PC-3 (cell line): ENCODE measurements at places on chromosomes 1 and 21.

- DNase-seq, result peak; percentile 60
These were observed 110.0 kb downstream of the GRIK3 start for GRCh38 chr1:36924282-36924811.

DNA sequence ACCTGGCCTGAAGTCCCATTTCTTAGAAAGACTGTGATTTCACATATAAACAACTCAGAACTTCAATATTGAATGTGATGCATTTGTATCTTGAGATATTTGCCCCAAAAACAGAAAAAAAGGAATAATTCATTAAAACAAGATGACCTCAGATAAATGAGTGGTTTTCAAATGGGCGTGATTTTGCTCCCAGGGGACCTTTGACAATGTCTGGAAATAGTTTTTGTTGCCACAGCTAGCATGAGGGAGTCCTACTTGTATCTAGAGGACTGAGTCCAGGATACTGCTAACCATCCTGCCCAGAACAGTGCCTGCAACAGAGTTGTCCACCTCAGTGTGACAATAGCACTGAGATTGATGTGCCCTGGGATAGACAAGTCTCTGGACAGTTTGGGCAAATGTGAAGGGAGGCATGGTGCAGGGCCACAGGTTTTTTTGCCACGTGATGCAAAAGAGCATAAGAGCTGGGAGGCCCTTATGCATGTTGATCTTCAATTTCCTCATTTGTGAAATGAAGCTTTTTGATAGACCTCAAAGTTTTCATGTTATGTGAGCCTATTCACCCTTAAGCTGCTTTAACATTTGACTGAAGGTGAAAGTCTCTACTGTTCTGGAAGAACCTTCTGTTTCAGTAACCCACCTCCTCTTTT, 46.2 kb downstream of the MAP3K7CL start:
- no peak for DNase-seq

- no peak for DNase-seq
These were observed 103.6 kb downstream of the PSMG1 start for GRCh38 chr21:39079617-39080016.

- no peak for DNase-seq
These were observed 22.4 kb downstream of the VTCN1 start for GRCh38 chr1:117188170-117188815.

GRCh38 chr1:66276218-66276617, 257.7 kb upstream of the SGIP1 start:
- DNase-seq, result no peak

DNA sequence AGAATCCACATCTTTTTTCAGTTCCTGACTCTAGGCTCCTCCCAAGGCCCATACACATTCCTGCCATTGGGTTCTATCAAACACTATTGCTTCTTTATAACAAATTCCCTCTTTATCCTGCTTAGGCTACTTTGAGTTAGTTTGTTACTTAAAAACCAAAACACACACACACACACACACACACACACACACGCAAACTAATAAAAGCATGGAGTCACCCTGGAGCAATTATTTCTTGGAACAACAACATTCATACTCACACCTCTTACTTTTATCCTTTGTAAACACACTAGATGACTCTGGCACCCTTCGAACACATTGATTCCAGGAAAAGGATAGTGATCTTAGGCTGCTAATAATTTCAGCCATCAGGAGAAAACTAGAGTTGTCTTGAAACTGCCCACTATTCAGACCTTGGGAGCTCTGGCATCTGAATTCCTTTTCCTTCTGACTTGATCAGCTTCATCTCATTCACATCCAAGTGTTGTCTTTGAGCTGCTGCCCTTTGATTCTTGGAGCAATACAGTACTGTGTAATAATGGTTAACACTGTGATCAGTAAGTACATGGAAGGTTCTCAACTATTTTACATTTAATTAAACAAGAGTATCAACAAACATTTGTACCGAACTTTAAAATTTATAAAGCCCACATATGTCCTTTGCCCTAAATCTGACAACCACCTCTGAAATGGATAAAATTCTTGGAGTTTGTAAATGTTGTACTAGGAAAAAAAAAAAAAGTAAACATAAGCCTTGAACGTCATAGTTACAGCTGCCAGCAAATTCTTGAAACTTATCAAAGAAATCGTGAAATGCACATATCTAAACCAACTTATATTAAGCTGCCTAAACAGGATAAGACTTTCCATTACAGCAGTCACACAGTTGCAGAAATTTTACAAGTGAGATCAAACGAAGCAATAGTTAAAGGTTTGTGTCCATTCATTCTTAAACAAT, 2.8 kb upstream of the SEC22B start:
- DNase-seq, result no peak

GRCh38 chr1:22245726-22246125, 102.8 kb upstream of the WNT4 start:
- no peak for DNase-seq

- peak; percentile 77 for DNase-seq
These were observed 16.4 kb upstream of the RAB29 start for GRCh38 chr1:205791568-205792180.

DNA sequence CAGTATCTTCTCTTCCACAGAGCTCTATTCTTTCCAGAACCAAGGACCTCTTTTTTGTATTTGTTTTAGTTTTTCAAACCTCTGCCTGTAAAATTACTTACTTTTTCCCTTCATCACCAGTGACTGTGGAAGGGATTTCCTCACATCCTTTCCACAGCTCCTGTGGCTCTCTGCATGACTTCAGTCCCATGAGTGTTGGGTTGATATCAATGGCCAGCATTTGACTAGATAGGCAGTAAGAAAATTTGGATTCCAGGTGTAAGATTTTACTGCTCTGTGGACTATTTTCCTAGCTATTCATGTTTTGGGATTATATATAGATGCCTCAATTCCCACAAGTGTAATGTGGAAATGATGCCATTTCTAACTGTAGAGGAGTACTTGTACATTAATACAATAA, 171.5 kb upstream of the PTBP2 start:
- DNase-seq, result no peak

GRCh38 chr1:175810305-175810704, 66.9 kb upstream of the TNR start:
- DNase-seq, result no peak

- DNase-seq, result no peak
These were observed 3.6 kb downstream of the GUK1 start for GRCh38 chr1:228143480-228144192.

DNA sequence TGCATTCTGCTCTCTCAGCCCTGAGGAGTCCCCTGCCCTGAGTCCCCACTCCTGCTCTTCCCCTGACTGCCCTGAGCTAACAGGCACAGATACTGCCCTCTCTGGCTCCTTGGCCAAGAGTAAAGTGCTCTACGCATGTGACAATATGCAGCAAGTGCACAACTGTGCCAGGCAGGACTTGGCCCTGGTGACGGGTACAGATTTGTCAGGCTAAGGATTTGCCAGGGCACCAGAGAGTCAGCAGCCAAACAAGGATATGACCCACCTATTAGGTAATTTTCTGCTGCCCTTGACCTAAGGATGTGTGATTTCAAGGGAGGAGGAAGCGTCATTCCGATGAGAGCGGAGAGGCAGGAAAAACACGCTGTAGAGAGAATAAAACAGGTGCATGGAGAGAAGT, 339.0 kb downstream of the PTPRU start:
- peak; percentile 40 for DNase-seq

- no peak for DNase-seq
These were observed 570 bp downstream of the KCND3 start for GRCh38 chr1:111988743-111989453.

DNA sequence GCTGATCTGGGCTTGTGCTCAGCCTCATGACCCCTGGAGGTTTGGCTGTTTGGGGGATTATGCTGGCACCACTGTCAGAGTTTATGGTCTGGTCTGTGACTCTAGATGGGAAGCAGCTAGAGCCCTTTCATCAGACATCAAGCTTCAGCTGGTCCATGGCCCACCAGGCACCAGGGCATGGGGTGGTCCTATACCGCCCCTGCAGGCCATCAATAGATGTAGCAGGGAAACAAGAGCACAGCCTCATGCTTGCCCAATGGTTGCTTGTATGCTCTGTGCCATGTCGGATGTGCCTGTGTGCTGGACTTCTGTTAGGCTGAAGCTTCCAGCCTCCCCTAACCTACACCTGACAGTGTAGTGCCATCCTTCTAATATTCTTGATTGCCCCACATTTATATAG, 71.1 kb upstream of the CD34 start:
- DNase-seq, result peak; percentile 22

DNA sequence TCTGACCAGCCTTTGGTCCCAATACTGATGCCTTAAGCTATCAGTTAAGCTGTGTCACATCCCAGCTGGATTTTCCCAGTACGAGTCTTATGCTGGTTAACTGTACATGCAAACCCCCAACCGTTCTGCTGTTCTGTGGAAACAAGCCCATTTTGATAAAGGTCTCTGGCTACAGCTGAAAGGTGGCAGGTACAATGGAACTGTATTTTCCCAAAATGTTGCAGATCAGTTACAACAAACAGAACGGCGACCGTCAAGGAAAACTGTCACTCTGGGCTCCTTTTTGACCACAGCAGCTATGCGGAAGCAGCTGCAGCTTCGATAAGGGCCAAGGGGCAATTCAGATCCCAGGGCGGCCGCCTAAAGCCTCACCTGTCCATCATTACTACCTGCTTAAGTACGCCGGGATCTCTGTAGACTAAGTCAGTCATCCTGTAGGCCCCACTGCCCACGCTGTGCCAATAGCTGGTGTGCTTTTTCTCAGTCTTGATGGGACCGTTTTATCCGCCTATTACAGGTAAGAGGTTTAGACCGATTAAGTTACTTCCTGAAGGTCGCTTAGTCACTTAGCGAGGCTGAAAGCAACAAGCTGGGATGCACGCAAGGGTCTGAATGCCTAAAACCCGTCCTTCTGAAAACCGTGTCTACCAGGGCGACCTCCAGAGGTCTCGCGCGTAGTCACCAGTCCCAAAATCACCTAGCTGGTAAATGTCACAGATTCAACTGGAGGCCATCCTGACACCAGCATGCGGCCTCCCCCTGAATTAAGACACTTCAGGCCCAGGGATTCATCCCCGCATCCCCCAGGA, 11.1 kb upstream of the RAB42 start:
- DNase-seq, result peak; percentile 47

- no peak for DNase-seq
These were observed 105.1 kb downstream of the NMNAT2 start for GRCh38 chr1:183313063-183313462.

DNA sequence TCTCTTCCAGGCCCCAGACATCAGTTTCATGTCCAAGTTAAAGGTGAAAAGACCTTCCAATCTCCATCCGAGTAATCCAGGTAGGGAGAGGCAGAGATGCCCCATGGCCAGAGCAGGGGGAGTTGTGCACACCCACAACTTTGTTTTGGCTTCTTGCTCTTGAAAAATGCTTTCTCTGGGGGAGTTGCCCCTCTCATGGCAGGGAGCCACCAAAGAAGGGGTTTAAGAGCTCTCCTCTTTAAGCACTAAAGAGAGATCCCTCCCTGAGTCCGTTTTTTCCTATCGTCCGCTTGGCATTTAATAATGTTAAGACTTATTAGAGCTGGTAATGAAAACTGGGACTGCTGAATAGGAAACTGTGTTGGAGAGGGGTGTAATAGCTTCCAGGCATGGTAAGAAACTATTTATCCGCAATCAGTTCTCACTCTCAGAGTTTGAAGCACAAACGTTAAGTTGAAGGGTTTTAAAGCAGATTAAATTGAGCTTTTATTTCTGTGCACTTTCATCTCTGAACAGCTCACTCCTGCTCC, 8.3 kb downstream of the PAX7 start:
- no peak for DNase-seq

GRCh38 chr21:36881228-36881627, 85.2 kb downstream of the HLCS start:
- no peak for DNase-seq

DNA sequence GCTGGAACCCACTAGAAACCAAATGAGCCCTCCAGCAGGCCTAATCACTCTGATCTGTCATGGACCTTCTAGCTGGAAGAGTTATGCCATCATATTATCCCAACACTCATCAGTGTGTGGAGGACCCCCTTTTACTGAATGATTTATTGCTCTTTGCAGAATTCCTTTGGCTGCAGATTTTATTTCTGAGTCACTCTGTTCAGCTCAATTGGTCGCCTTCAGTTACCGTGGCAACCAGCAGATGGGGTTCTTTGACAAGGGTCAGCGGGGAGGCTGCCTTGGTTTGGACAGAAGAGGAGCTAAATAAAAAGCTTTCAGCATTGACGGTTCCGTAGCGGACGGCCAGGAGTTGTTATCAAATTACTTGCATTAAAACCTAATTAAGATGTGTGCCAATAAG, 220.1 kb downstream of the SDCCAG8 start:
- DNase-seq, result peak; percentile 16

- DNase-seq, result no peak
These were observed 14.6 kb downstream of the STRIP1 start for GRCh38 chr1:110048923-110049601.

GRCh38 chr1:214767221-214767620, 164.2 kb downstream of the CENPF start:
- no peak for DNase-seq

- DNase-seq, result no peak
These were observed 338.1 kb downstream of the PAPPA2 start for GRCh38 chr1:176800978-176801513.

GRCh38 chr1:197664391-197664790, 110.9 kb downstream of the DENND1B start:
- DNase-seq, result no peak

GRCh38 chr1:180211860-180212229, 18.2 kb upstream of the LHX4 start:
- DNase-seq, result no peak

DNA sequence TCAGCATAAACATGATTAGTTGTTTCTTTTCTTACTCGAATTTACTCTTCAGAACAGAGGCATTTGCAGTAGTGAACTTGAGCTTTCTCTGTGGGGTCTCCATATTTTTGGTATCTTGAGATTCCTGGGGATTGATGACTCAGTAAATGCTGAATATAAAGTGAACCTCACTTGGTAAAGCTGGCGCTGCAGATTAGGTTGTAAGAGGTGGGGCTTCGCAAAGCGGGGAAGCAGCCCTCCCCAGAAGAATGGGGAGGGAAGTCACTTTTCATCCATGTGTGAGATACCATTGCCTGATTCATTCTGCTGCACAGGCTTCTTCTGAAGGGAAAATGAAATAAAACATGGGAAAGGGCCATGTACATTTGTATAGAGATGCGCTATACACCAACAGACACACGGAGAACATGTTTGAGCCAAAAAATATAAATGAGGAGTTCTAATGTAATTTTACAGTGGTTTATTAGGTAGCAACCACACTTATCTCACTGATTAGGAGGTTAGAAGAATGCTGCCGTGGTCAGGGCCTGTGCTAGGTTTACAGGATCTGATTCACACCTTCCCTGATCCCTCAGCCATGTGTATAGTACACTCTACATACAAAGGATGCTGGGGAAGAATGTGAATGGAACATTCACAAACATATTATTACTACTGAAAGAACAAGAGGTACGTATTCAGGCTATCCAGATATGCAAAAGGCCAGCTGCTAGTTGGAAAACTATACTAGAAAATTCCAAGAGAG, 63.5 kb downstream of the DNTTIP2 start:
- no peak for DNase-seq

- DNase-seq, result no peak
These were observed 122.1 kb upstream of the RGS1 start for GRCh38 chr1:192453360-192453992.

GRCh38 chr1:113390871-113391648, 745 bp downstream of the MAGI3 start:
- peak; percentile 54 for DNase-seq
